T-cell (primary cell): ENCODE measurements at places on chromosomes 3 and 15.

GRCh38 chr3:126525091-126525852, 1.3 kb downstream of the CHST13 start:
- no peaks in the 10 kb centered on the region for H3K36me3 ChIP-seq
- no peaks in the 10 kb centered on the region for H3K27me3 ChIP-seq
- no peak for DNase-seq

GRCh38 chr3:57917601-57918000, 90.6 kb upstream of the FLNB start:
- no peaks in the 10 kb centered on the region for H3K4me1 ChIP-seq
- no peaks in the 10 kb centered on the region for H3K27me3 ChIP-seq
- no peak overlapping the region for H3K27ac ChIP-seq

- no peak overlapping the region for H3K4me3 ChIP-seq
- H3K27me3 ChIP-seq: no peaks in the 10 kb centered on the region
Measured at GRCh38 chr3:79672075-79672474, 95.7 kb downstream of the ROBO1 start.

- H3K36me3 ChIP-seq: no peaks in the 10 kb centered on the region
- no peak overlapping the region for H3K4me3 ChIP-seq
- no peaks in the 10 kb centered on the region for H3K4me1 ChIP-seq
- H3K27ac ChIP-seq: no peak overlapping the region
- no peak for DNase-seq
Measured at GRCh38 chr15:41151451-41152005, 35.4 kb upstream of the INO80 start.

DNA sequence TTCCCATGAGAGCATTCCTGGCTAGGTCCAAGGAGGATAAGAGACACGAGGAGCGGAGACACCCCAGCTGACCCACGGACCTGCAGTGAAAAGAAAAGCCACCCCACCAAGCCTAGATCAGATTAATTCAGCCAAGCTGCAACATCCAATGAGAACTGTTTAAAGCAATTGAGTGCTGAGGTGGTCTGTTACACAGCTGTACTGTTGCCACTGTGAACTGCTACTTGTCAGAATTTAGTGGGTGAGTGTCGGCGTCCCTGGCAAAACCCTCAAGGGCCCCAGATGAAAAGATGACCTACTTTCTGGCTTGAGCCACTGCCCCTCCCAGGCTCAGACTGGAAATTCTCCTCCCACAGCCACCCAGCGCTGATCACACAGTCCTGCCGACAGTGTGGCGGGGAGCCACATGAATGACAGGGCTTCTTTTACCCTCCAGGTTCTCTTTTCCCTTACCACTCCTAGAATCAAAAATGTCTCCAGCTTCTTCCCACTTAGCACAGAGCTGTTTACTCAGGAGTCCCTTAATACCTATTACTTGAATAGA, 26.4 kb upstream of the KBTBD12 start:
- no peak overlapping the region for H3K27ac ChIP-seq
- H3K4me3 ChIP-seq: no peak overlapping the region
- no peaks in the 10 kb centered on the region for H3K27me3 ChIP-seq
- no peaks in the 10 kb centered on the region for H3K4me1 ChIP-seq

DNA sequence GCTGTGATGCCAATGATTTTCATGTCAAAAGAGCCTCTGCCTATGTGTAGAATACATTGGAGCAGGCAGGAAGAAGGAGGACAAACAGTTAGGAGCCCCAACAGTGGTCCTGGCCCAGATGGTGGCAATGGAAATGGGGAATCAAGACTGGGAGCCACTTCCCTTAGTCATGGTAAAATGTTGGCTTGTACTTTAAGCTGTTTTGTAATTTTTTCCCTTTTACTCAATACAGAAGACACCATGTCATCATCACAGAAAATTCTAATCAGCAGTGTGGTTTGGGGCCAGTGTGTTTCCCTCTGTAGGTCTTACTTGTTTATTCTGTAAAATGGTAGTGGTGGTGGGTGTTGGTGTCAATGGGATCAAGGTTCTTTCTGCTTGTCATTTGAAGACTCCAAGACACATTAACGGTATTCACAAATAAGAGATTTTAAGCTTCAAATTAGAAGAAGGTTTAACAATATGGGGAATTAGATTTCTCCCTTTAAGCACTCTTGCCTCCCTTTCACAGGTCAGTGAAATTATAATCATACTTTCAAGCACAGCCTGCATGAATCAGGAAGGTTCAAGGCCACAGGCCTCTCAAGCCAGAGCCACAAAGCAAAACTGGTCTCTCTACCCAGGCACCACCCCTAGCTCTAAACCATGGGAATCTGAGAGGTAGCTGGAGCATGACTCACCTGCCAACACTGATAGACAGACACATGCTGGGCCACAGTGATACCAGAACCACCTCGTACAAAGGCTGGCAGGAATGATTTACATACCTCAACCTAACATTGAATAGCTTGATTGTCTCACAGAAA, 24.9 kb downstream of the SIAH2 start:
- no peak overlapping the region for H3K4me3 ChIP-seq
- H3K27ac ChIP-seq: no peak overlapping the region
- H3K27me3 ChIP-seq: peaks cover 4% of the 10 kb centered on the region
- DNase-seq: no peak
- peaks cover 12% of the 10 kb centered on the region for H3K4me1 ChIP-seq

- H3K36me3 ChIP-seq: no peaks in the 10 kb centered on the region
- H3K27me3 ChIP-seq: no peaks in the 10 kb centered on the region
- H3K27ac ChIP-seq: no peak overlapping the region
- H3K4me1 ChIP-seq: no peaks in the 10 kb centered on the region
- DNase-seq: no peak
Measured at GRCh38 chr3:38558864-38559263, 62.7 kb downstream of the EXOG start.

- peaks cover 22% of the 10 kb centered on the region for H3K4me1 ChIP-seq
- H3K4me3 ChIP-seq: no peak overlapping the region
- no peak for DNase-seq
Measured at GRCh38 chr15:70023769-70024491, 73.8 kb downstream of the TLE3 start.

GRCh38 chr3:125480656-125481374, 39.2 kb downstream of the SNX4 start:
- no peaks in the 10 kb centered on the region for H3K4me1 ChIP-seq
- peaks cover 26% of the 10 kb centered on the region for H3K36me3 ChIP-seq
- H3K4me3 ChIP-seq: no peak overlapping the region
- no peak overlapping the region for H3K27ac ChIP-seq
- H3K27me3 ChIP-seq: no peaks in the 10 kb centered on the region
- no peak for DNase-seq

DNA sequence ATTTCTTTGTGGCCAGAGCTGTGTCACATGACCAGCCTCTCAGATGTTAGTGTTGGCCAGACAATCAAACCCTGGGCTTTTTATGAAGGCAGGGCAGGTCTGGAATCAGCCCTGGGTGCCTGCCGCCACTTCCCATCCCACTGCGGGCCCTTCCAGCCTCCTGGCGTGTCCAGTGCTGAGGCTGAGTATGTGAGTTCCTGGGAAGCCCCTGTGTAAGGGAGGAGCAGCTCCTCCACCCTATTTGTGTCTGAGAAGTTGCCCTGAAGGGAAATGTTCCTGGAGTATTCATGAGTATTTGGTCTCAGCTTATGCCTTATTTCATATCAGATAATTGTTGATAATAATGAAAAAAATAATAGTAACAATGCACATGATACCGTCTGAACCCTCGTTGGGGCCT, 190.1 kb downstream of the NSMCE3 start:
- peaks cover 7% of the 10 kb centered on the region for H3K36me3 ChIP-seq
- no peak for DNase-seq
- H3K27me3 ChIP-seq: no peaks in the 10 kb centered on the region

- no peak overlapping the region for H3K27ac ChIP-seq
- H3K36me3 ChIP-seq: no peaks in the 10 kb centered on the region
- peaks cover 34% of the 10 kb centered on the region for H3K27me3 ChIP-seq
- H3K4me3 ChIP-seq: no peak overlapping the region
Measured at GRCh38 chr15:51097553-51098330, 3.0 kb upstream of the TNFAIP8L3 start.
